ENCODE measurements at places on chromosomes 4 and X.

GRCh38 chr4:74474345-74475090, 29.6 kb downstream of the AREG start:
- peak; percentile 59 for DNase-seq

DNA sequence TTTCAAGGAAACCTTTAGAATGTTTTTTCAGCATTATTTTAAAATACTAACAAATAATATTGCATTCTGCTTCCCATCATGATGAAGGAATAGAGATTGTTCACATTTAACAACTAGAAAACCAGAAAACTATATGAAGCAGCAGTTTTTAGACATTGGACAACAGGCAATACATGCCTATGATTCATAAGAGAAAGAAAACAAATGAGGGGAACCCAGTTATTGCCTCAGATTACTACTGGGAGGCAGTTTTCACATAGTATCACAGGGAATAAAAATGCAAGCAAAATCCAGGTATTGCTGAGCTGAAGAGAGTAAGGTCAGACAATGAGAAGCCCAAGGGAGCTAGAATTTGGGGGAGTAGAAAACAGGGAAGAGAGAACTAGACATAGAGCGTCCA, 373.6 kb downstream of the MAPK10 start:
- DNase-seq: no peak

GRCh38 chrX:49233176-49233575, at the start of gene CACNA1F:
Gene CACNA1F (minus strand): TSS chrX:49233340. CDS start chrX:49233309, 31 bp downstream.
- DNase-seq: no peak

- peak; percentile 97 for DNase-seq
Measured at GRCh38 chr4:13990596-13991589, 363.4 kb upstream of the BOD1L1 start.

GRCh38 chr4:43133566-43133965, 241.1 kb downstream of the GRXCR1 start:
- no peak for DNase-seq

- DNase-seq: no peak
Measured at GRCh38 chr4:103497692-103498091, 222.1 kb downstream of the TACR3 start.

DNA sequence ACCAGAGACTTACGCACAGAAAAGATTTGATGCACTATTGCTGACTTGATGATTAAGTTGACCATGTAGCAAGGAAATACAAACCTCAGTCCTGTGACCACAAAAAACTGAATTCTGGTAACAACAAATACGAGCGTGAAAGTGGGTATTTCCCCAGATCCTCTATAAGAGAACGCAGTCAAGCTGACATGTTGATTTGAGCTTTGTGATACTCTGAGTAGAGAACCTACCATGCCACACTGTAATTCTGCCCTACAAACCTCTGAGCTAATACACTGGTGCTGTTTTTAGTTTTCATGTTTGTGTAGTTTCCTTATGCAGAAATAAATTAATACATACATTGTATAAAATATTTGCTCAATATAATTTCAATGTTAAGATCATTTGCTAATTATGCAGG, 565.6 kb upstream of the EPHA5 start:
- no peak for DNase-seq
